Lung (tissue), 17 donors: ENCODE measurements at places on chromosomes 5 and 9.

- no peak for DNase-seq
Observed at GRCh38 chr5:33985447-33985846, 954 bp upstream of the SLC45A2 start.

DNA sequence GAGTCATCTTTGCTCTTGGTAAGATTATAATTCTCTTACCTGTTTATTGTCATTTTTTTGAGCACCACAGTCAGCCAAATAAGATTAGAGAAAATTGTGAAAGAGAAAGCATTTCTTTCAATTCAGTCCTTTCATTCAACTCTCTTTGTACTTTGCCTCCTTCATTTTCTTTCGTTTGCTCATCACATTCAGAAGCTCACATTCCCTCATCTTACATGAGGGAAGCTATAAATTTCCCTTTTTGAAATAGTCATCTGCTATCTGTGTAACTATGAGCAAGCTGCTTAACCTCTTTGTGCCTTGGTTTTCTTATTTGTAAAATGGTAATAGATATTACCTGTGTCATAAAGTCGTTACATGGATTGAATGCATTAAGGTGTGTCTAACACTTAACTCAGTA is 41.4 kb downstream of the PAM start:
- no peak for DNase-seq

GRCh38 chr9:105900123-105900522 is 205.8 kb downstream of the TMEM38B start:
- no peak for DNase-seq

DNA sequence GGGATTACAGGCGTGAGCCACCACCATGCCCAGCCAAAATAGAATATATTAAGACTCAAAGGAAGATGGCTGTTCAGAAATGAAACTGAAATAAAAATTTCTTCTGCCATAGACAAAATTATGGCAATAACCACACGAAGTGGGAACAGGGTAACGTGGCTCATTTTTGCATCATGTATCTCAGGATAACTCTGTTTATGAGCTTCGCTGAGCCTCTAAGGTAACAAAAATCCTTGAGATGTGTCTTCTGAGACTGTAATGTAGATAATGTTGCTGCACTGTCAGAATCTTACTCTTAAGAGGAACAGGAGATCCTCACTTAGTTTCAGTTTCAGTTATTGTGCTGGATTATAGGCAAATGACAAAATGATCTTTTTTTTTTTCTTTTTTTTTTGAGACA is 153.8 kb downstream of the GOLPH3 start:
- no peak for DNase-seq

DNA sequence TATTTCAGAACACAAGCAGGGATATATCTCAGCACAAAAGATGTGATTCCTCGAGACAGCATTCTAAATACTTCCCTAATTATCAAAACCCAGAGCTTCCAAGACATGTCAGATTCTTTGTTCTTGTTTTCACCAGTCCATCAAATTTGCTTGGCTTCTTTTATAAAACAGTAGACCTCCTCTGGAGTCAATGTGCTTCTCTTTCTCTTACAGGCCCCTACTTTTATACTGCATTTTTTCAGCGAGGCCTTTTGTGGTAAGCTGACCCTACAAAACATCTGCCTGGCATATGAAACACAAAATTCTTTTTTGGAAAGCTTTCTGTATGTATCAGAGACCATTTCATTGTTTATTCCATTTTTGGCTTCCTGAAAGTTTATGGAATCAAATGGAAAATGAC is 81.8 kb downstream of the ARSB start:
- DNase-seq = peak; percentile 43

- no peak for DNase-seq
Observed at GRCh38 chr5:126133424-126133823, 289.8 kb upstream of the GRAMD2B start.

DNA sequence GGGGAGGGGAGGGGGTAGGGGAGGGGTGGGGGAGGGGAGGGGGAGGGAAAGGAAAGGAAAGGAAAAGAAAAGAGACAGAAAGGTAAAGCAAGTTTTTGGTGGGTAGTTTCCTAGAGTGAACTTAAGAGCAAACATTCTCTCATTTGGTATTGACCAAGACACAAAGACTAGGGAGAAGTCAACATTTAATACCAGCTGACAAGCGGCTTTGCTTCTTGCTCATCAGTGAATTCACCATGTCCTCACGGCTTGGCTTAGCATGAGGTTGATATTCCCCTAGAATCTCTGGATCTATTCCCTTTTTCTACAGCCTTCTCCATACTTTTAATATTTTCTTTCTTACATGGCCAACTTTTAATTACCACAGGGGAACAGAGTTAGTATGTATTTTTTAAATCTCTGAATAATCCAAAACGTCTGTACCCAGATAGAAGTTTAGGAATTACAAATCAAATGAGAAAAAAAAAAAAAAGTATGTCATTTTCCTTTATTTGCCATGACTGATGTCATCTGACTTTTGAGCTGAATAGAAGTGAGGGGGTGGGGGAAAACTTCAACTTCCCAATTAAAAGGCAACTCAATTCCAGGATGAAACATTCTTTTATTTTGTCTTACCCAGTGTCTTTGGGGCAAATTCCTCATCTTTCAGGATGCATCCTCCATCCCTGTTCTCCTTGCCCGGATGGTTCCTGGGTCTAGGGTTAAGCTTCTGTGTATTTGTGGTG is 40.1 kb upstream of the GLIS3 start:
- DNase-seq = no peak

DNA sequence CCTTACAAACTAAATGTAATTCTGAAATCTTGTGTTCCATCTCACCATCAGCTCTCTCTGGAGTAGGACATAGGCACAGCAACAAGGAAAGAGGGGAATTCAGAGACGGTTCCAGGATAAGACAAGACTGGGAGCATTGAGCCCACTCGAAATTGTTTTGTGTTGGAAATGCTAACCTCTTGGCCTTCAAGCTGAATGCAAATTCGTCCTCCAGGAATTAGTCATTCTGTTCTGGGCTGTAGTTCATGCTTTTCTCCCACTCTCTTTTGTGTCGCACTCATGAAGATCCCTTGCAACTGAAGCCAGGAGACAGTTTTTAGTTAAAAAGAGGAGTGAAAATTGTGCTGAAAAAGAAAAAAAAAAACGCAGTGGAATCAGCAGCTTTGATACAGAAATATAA is 121.7 kb upstream of the SEMA6A start:
- no peak for DNase-seq

DNA sequence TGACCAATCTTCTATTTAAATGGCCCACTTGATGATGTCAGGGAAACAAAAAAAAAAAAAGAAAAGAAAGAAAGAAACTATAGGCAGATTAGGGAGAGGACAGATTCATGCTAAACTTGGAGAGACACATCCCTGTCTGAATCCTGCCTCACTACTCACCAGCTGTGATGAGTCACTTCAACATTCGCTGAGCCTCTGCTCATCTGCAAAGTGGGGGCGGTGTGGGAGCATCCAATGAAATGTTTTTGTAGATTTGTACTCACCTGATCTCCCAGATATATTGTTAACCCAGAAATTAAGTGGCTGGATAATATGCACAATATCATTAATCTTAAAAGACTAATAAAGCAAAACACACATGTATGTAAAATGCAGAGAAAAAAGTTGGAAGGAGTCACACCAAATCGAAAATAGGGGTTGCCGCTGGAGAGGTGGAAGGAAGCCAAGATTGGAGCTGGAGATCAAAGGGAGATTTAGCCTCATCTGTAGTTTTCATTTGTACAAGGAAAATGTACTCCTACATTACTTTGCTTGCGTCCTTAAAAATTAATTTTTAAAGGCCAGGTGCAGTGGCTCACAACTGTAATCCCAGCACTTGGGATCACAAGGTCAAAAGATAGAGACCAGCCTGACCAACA is 17.0 kb upstream of the ERGIC1 start:
- DNase-seq = peak; percentile 70

- no peak for DNase-seq
Observed at GRCh38 chr5:133741818-133742355, 129.5 kb upstream of the FSTL4 start.

DNA sequence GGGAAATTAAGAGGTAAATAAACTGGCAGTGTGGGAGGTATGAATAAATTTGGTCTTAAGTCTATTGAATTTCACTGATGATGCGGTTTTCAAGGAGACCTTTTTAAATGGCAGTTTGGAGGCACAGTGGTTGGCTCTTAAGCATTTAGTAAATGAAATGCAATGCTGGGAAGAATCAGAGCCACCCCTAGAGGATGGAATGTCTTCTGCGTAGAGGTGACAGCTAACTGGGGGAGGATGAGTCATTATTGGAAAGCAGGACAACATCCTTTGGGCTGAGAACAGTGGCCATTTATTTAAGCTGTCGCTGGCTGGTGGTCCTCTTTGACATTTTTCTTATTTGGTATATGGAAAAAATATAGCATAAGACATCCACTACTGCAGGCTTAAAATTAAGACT is 163.2 kb downstream of the SH3GL2 start:
- no peak for DNase-seq

- DNase-seq = no peak
Observed at GRCh38 chr9:98071737-98072136, 15.2 kb downstream of the NANS start.

GRCh38 chr5:154394307-154394706 is 51.5 kb upstream of the SAP30L start:
- no peak for DNase-seq

DNA sequence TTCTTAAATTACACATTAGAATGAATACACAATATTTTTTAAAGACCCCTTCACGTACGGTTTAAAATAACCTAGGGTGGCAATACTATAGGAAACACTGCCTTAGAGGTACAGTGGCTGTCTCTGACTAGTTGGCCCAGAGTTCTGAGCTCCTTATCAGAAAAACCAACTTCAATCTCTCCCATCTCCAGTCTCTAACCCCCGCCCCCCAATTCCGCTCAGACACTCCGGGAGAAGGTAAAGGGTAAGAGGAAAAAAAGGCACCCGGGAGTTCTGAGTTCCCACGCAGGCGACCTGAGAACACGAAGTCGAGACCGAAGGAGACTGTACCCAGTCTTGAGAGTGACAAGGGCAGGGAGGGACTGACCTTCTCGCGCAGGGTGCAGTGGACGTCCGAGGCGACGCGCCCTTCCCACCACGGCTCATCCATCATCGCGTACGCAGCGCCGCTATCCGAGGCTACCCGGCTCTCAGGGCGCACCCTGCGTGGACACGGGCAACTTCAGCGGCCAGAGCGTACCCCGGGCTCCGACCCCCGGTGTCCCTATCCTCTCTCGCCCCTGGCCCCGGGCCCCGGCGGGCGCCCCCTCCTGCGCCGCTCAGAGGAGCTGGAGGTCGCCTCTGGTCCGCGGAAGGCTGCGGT is 752 bp downstream of the CCNJL start:
- DNase-seq = peak; percentile 30

DNA sequence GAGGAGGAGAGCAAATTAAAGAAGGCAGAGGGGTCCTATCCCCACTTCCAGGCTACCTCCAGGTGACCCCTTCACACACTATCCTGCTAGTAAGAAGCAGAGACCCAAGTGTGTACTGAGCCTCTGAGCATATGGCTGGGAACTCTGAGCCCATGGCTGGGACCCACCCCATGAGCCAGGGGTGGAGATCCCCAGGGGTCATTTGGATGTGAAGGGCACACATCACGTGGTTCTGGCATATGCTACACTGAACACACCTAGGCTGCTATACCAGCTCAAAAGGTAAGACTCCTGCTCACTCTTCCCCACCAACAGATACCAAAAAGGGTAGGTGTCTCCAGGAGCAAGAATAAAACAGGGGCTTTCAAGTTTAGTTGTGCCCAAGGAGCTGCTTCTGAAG is 149.9 kb downstream of the FRMD3 start:
- no peak for DNase-seq

- DNase-seq = peak; percentile 37
Observed at GRCh38 chr9:13485068-13485596, 205.6 kb upstream of the MPDZ start.

- DNase-seq = peak; percentile 76
Observed at GRCh38 chr9:37582548-37583157, 6.5 kb upstream of the FBXO10 start.

DNA sequence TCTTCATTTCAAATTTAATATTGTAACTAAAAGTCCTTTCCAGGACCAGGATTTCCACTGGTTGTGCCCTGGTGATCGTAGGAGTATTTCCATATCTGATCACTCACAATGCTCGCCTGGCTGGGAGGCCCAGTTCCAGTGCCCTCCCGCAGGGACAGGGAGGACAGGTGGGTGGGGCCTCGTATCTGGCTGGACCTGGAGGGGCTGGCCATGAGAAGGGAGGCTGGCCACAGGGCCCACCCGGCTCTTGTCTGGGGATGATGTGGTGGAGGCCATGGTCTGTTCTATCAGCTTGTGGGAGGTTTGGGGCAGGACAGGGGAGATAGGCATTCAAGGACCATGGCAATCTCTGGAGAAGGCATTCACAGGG is 286.4 kb downstream of the GADD45G start:
- DNase-seq = no peak

- no peak for DNase-seq
Observed at GRCh38 chr5:119059740-119060255, 11.1 kb upstream of the DMXL1 start.

GRCh38 chr9:111375817-111376564 is 46.0 kb upstream of the OR2K2 start:
- no peak for DNase-seq

GRCh38 chr9:26888271-26888670 is 4.3 kb downstream of the CAAP1 start:
- no peak for DNase-seq

DNA sequence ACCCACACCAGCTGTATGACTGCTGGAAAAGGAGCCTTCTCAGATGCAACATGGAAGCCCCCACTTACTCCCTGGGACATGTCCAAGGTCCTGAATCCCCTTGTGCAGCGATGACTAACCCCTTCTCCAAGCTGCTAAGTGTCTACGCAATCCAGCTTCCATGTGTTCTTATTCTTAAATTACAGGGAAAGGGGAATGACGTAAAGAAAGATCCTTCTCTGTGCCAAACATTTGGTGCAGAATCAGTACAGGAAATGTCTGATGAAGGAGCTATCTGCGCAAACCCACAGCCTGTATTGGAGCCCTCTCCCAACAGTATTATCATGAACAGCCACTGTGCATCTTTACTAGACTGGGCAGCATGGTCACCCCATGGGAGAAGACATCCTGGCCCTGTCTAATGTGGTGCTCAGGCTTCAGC is 183.2 kb downstream of the FRMD3 start:
- peak; percentile 21 for DNase-seq

GRCh38 chr5:97096846-97097245 is 45.6 kb downstream of the LIX1 start:
- no peak for DNase-seq

GRCh38 chr5:115843444-115844130 is 1.9 kb downstream of the AP3S1 start:
- DNase-seq = no peak

DNA sequence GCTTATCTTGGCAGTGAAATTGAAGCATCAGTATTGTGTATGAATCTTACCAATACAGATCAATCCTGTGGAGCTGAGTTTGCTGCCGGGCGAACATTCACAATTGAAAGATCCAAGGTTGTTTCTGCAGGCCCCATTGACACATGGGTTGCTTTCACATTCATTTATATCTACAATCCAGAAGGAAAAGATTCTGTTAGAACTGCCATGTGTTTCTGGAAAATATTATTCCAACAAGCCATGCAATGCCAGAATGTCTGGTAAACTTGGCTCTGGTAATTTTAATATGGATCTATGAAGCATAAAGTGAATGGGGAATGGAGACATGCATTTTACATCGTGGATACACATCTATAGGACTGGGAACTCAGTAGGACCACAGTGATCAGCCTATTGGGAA is 180.8 kb downstream of the FBN2 start:
- no peak for DNase-seq
